Tibial artery (tissue), 4 donors: ENCODE measurements at places on chromosomes 7 and 10.
A peak's percentile ranks its signal among the peaks of the same experiment; 100 is the strongest.

- peak overlapping the region; percentile 34 for H3K27ac ChIP-seq
- H3K4me1 ChIP-seq: no peaks in the 10 kb centered on the region
- no peak for DNase-seq
- H3K36me3 ChIP-seq: no peaks in the 10 kb centered on the region
- H3K4me3 ChIP-seq: no peak overlapping the region
Measured at GRCh38 chr10:47022311-47023131, 111.3 kb downstream of the PTPN20 start.

GRCh38 chr10:3566627-3567026 lies 218.4 kb downstream of the KLF6 start:
- no peaks in the 10 kb centered on the region for H3K36me3 ChIP-seq
- H3K4me3 ChIP-seq: no peak overlapping the region
- peaks cover 10% of the 10 kb centered on the region for H3K4me1 ChIP-seq
- DNase-seq: no peak

DNA sequence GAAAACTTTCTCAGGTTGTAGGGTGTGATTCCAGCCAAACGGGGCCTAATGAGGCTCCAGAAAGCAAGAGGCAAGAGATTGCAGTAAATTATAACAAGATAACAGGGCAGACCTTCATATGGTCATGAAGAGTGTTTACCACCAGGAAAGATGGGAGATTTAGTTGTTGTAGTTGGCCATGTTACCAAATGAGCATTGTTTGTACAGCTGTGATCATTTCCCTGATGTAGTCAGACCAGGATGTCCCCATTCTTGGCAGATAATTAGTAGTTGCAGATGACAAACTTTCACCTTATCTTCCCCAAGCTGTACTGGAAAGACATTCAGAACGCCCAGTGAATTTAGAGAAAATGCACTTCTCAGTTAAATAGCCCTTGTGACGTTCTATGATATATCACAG lies 630.8 kb downstream of the ANKRD7 start:
- no peaks in the 10 kb centered on the region for H3K36me3 ChIP-seq
- no peak overlapping the region for H3K27ac ChIP-seq
- no peaks in the 10 kb centered on the region for H3K4me1 ChIP-seq
- H3K27me3 ChIP-seq: no peaks in the 10 kb centered on the region
- no peak for DNase-seq

DNA sequence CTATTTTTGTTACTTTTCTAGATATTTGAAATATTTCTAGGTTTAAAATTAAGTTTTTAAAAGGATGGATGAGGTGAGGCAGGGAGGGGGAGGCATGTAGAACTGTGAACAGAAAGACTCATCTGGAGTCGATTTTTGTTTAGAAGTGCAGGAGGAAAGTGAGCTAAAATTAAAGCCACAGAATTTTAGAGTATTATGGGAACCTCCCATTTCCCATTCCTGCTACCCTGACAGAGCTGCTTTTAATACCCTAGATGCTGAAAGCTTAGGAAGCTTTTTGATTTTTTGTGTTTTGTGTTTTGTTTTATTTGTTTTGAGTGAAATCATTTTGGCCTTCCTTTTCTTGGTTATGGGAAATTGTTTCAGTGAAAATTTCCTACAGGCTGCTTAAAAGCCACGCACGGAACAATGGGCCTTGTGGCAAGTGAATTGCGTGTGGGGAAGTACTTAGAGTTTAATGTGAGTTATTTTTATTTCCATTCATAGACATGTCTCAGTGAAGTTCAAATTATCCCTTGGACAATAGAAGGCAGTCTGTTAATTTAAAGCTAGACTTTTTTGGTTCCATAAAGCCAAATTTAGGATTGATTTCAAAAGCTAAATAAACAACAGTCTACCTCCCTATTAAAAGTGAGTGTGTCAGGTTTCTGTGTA lies 102.0 kb upstream of the HDAC9 start:
- no peak for DNase-seq
- H3K4me3 ChIP-seq: no peak overlapping the region
- H3K4me1 ChIP-seq: peaks cover 26% of the 10 kb centered on the region
- no peak overlapping the region for H3K27ac ChIP-seq
